Hepatocyte (in vitro differentiated cells): ENCODE measurements at places on chromosomes 2 and 18. TPM values are rescaled to one million over a fixed set of nuclear protein-coding genes. Genes with fewer than 3 reads are reported as not detected.
A peak's percentile ranks its signal among the peaks of the same experiment; 100 is the strongest.

DNA sequence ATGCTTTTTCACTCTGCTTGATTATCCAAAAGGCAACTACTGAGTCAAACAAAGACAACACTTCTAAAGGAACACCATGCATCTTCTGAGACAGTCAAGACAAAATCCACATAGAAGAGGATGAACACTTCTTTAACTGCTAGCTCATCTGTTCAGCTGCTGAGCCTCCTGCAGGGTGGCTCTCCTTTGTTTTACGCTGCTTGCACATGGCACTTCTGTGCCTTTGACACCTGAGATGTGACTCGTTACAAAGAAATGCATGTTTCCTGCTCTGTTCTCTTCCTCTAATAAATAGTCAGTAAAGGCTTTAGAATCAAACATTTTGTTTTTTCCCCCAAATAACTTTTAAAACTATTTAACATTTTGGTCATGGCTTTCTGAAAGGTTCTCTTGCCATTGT is 1129.4 kb downstream of the TDRD15 start:
- no peak for DNase-seq
- no peaks in the 10 kb centered on the region for H3K27me3 ChIP-seq
- H3K27ac ChIP-seq, result no peak overlapping the region
- H3K4me1 ChIP-seq, result no peaks in the 10 kb centered on the region

POTEI gene
- 1.9 and 2.9 TPM in 2 replicates for total RNA-seq

DNA sequence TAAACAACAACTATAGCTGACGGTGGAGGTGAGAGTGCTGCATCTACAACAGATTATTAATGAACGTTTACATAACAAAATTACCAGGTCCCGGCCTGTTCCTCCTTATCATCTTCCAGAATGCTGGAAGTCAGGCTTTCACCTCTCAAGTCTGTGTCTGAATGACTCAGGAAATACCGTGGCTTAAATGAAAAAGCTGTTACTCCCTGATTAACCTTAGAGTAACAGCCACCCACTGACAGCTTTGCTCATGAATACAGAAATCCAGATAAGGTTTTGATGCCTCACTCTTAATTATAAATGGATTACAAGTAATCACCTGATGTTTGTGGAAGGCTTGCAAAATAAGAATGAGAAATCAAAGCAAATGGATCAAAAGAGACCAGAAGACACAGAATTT is 885.3 kb upstream of the CELF4 start:
- H3K36me3 ChIP-seq, result no peaks in the 10 kb centered on the region
- H3K4me3 ChIP-seq, result no peak overlapping the region
- H3K27me3 ChIP-seq, result no peaks in the 10 kb centered on the region
- no peak overlapping the region for H3K27ac ChIP-seq
- no peaks in the 10 kb centered on the region for H3K4me1 ChIP-seq

DNA sequence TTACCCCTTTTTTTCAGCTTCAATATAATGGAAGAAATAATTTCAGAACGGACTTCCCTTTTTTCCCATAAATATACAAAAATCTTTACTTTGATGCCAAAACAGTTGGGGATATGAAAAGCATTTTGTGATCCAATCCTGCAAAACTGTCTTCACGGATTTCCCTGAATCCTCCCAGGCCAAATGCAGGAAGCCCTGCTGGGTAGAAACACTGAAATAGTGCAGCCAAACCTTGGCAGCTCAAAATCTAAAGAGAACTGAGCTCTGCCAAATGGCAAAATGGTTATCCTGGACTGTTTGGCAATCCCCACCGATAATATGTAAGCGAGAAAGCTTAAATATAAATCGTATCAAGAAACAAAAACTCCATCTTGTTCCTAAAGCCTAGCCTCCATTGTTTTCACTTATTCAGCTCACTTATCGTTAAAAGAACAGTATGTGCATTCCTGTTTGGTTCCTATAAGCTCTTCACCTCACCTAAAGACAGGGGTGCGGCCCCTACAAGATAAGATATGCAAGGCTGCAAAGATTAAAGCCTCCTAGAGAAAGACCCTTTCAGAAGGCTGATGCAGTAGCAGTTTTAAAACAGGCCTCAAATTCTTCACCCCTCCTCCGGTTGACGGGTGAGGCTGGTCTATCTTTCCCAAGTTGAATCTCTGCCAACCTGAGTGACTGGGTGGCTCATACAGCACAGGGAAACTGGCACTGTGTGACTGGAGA is 48.6 kb downstream of the LAMA1 start:
- H3K36me3 ChIP-seq, result no peaks in the 10 kb centered on the region
- H3K27me3 ChIP-seq, result no peaks in the 10 kb centered on the region
- H3K4me1 ChIP-seq, result peaks cover 29% of the 10 kb centered on the region

DSEL gene
- total RNA-seq, result 15.7 and 18.9 TPM in 2 replicates

DNA sequence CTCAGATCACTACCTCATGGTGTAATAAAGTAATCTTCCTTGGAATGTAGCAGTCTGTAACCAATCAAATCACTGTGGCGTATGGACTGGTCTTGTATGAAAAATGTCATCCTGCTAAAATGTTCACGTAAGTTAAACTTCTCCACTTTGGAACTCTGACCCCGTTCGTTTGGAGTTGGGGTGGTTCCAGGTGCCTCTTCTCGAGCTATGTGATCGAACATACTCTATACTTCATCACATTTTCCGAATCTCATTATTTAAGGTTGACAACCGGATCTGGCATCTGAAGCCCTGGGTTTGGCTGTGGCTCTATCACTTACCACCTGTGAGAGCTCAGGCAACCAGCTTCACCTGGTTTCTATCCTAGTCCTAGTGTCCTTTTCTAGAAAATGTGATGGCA is 148.0 kb upstream of the MYCN start:
- no peaks in the 10 kb centered on the region for H3K4me1 ChIP-seq
- no peak overlapping the region for H3K4me3 ChIP-seq
- no peak for DNase-seq
- H3K27me3 ChIP-seq, result no peaks in the 10 kb centered on the region

- H3K36me3 ChIP-seq, result no peaks in the 10 kb centered on the region
- no peak for DNase-seq
- no peaks in the 10 kb centered on the region for H3K27me3 ChIP-seq
- no peak overlapping the region for H3K4me3 ChIP-seq
These were observed 310.6 kb downstream of the C1D start for GRCh38 chr2:67752199-67752598.

EPB41L3 gene
- 24.5 and 31.7 TPM in 2 replicates for total RNA-seq

- H3K36me3 ChIP-seq, result no peaks in the 10 kb centered on the region
- H3K4me1 ChIP-seq, result no peaks in the 10 kb centered on the region
- H3K27me3 ChIP-seq, result no peaks in the 10 kb centered on the region
- H3K4me3 ChIP-seq, result no peak overlapping the region
These were observed 320.0 kb downstream of the FSIP2 start for GRCh38 chr2:186058614-186059013.

GRCh38 chr2:238580486-238580885 is 153.8 kb downstream of the ASB1 start:
- no peak overlapping the region for H3K4me3 ChIP-seq
- no peaks in the 10 kb centered on the region for H3K27me3 ChIP-seq
- H3K4me1 ChIP-seq, result no peaks in the 10 kb centered on the region
- no peak overlapping the region for H3K27ac ChIP-seq
- no peaks in the 10 kb centered on the region for H3K36me3 ChIP-seq
- DNase-seq, result no peak

ALPP gene
- 6.5 and 8.7 TPM in 2 replicates for total RNA-seq

DNA sequence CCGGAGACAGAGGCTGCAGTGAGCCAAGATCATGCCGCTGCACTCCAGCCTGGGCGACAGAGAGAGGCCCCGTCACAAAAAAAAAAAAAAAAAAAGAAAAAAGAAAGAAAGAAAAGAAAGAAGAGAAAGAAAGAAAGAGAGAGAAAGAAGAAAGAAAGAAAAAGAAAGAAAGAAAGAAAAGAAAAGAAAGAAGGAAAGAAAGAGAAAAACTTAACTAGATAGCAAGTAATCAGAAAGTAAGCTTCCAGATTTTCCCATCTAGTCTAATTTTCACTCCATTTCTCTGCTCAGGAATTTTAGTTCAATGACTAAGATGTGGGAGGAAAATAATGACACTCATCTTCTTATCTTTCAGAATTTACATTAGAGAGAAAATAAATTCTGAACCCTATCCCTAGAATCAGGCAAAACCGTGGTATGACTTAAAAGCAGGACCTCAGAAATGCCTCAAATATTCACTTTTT is 2.4 kb downstream of the GFPT1 start:
- no peak for DNase-seq
- H3K27me3 ChIP-seq, result no peaks in the 10 kb centered on the region
- no peak overlapping the region for H3K4me3 ChIP-seq
- peak overlapping the region; percentile 28 for H3K27ac ChIP-seq

- no peak for DNase-seq
- no peaks in the 10 kb centered on the region for H3K27me3 ChIP-seq
- H3K27ac ChIP-seq, result no peak overlapping the region
- H3K36me3 ChIP-seq, result no peaks in the 10 kb centered on the region
- no peak overlapping the region for H3K4me3 ChIP-seq
- H3K4me1 ChIP-seq, result no peaks in the 10 kb centered on the region
These were observed 65.3 kb upstream of the OTOS start for GRCh38 chr2:240205772-240206171.

OTOS gene
- total RNA-seq, result 0.50 TPM in 1 of 2 replicates, not detected in the other

GCKR gene
- 7.2 and 7.4 TPM in 2 replicates for total RNA-seq

GRCh38 chr2:212424082-212424481 is 114.5 kb downstream of the ERBB4 start:
- no peaks in the 10 kb centered on the region for H3K27me3 ChIP-seq
- no peaks in the 10 kb centered on the region for H3K36me3 ChIP-seq
- no peaks in the 10 kb centered on the region for H3K4me1 ChIP-seq
- no peak overlapping the region for H3K27ac ChIP-seq

DNA sequence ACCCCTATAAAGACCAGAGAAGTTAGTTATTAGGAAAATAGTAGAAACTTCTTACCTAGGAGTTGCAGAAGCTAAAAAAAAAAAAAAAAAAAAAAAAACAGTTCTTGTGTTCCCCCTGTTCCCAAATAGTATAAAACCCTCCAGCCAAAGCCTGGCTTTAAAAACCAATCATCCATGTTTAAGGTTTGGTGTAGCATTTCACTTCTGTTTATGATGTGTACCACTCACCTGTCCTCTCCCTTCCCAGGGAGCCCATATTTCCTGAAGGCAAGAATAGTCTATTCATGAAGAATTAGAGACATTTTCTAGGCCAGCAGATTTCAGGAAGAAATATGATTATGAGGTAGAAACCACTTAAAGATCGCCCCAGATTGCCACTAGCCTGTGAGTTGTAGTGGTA is 273.6 kb downstream of the SETBP1 start:
- DNase-seq, result no peak
- no peaks in the 10 kb centered on the region for H3K4me1 ChIP-seq
- no peak overlapping the region for H3K4me3 ChIP-seq
- H3K27ac ChIP-seq, result no peak overlapping the region
- H3K36me3 ChIP-seq, result no peaks in the 10 kb centered on the region
